ENCODE measurements at places on chromosomes 5 and 9.

GRCh38 chr5:100270023-100270771 is 265.0 kb upstream of the FAM174A start:
- DNase-seq: no peak

DNA sequence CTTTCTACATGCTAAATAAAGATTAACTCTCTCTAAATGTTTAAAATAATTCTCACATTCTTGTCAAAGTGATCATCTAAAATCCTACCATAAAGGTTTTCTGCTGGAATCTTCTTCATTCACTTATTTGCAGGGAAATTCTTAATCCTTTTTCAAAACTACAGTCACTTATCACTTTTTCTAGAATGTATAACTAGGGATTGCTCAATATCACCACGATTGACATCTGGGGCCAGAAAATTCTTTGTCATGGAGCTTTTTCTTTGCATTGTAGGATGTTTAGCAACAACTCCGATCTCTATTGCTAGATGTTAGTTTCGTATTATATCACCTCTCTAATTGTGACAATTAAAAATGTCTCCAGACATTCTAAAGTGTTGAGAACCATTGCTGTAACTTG is 344.9 kb upstream of the PIK3R1 start:
- no peak for DNase-seq

DNA sequence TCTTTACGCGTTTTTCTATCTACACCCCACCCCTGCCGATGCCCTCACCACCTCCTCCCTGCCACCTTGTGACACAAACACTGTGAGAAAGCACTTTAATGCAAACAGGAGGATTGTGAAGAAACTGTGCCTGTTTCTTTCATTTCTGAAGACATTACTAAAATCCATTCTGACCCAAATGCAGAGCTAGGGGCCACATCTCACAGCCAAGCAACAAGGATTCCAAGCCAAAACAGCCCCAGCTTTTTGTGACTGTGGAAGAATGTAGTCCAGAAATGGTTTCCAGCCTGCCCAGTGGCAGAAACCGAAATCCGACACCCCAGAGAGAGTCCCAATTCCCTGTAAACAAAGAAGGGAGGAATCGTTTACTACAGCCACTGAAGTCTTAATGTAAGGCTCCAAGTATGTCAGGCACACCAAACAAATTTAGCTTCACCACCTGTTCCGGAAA is 190.9 kb downstream of the TTC39B start:
- no peak for DNase-seq

DNA sequence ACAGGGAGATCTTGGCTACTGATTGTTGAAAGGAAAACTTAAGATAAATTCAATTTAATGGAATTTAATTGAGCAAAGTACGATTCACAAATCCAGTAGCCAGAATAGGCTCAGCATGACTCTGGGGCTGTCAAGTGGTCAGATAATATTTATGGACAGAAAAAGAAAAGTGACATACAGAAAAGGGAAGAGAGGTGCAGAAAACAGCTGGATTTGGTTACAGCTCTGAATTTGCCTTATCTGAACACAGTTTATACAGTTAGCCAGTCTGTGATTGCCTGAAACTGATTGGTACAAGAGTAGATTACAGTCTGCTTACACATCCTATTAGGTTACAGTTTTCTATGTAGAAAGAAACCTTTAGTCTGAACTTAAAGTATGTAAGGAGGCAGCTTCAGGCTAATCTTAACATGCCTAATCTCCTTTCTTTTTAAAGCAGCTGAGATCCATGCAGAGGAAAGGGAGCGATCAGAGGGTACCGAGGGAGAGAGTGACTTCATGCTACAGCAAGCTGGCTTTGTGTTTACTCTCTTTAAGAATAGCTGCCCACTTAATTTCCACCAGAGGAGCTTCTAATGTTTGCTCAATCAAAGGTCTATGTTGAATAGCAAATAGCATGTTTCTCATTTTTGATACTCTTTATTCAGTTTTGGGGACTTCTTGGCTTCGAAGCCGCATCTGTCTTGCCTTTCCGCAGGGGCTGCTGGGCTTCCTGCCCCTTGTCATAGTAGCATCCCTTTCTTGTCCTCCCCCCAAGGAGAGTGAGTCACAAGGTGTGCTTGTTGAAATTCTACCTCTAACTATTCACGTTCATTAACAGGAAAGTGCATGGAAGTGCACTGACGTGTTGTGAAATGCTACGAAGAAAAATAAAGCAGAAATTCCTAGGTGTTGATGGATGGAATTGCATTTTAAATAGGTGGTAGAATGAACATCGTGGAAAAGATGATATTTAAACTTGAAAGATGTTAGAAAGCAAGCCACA is 761.2 kb downstream of the TAF11L14 start:
- DNase-seq: no peak

DNA sequence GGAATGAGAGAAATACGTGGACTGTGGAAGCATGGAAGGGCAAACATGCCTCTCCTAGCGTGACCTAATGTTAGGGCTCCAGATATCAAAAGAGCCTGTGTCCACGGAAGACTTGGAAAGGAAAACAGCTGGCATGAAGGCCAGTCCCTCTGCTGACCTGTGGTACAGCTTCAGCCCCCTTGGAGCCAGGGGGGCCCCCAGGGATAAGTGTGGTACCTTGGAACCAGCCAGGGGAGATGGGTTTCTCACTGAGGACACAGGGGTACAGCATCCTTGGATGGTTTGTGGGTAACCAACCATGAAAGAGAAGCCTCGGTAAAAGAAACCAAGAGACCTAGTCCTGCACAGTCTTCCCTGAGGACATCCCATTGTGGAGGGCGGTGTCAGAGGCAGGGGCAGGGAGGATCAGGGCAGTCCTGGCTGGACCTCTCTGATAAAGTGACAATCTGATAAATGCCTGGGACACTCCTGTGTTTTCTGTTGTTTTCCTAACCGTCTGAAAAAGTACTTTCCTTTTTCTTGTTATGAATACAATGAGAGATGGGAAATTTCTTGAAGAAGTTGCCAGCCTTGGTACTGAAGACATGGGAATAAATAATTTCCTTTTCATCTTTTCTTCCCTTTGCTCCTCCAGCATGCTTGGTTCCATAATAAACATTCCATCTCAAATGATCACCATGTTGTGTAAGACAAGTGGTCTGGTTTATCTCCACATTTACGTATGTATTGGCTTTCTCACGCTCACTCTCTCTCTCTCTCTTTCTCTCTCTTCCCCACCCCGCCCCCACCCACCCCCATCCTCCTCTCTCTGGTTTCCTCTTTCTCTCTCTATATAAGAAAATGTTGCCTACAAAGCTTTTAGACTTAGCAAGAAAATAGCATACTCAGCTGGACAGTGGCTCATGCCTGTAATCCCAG is 102.1 kb downstream of the SUSD1 start:
- no peak for DNase-seq

- DNase-seq: no peak
Measured at GRCh38 chr5:104800440-104801048, 1238.0 kb upstream of the NUDT12 start.

- no peak for DNase-seq
Measured at GRCh38 chr9:28031521-28032267, 458.4 kb upstream of the C9orf72 start.

DNA sequence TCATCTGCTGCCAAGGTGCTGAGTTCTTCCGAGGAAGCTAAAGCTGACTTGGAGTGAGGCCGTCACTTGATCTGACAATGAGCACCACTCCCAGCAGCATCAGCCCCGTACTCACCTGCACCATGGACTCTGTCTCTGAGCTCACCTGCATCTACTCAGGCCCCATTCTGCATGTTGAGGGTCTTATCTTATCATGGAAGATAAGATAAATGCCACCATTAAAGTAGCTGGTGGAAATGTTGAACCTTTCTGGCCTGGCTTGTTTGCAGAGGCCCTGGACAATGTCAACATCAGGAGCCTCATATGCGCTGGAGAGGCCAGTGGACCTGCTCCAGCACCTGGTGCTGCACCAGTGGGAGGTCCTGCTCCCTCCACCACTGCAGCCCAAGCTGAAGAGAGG is 35.0 kb upstream of the HMGCS1 start:
- no peak for DNase-seq

DNA sequence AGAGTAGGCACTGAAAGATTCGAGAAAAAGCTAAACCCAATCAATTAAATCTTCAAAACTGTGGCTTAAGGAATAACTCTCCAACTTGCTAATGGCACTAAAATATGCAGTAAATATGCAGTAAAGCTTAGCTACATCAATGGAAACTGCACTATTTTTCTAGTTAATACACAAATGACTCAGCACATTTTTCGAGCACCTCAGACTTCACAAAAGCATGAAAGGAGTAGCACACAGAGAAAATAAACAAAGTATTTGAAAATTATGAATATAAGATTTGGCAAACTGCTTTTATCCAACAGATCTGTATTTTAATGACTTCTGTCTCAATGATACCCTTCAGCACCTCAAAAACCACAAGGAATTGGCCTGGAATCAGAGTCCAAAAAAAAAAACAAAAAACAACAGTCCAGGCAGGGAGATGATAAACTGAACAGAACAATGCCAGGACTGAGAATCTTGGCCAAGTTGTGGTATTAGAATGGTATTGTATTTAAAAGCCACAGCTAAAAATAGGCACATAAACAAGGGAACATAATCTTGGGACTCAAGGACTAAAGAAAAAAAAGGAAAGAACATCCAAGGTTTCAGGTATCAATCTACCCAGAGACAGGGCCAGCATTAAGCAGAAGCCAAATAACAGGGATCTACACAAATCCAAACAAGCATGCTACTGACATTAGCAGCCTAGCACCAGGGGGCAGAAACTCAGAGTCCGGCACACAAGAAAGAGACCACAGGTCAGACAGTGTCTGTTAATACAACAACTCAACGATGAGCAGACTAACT is 21.4 kb downstream of the TMEM245 start:
- DNase-seq: no peak

Data from D721Med (cell line).